ENCODE measurements at places on chromosomes 4 and X. TPM values are rescaled to one million over a fixed set of nuclear protein-coding genes. Genes with fewer than 3 reads are reported as not detected.

AMER1 gene
- 4.2 TPM for total RNA-seq

TRPC3 gene
- total RNA-seq = 0.67 TPM

PITX2 gene
- not detected for total RNA-seq

PLP1 gene
- total RNA-seq = 0.52 TPM

CCNA2 gene
- total RNA-seq = 8.8 TPM

NSG1 gene
- total RNA-seq = 2.4 TPM

KCNIP4 gene
- 0.11 TPM for total RNA-seq

CD40LG gene
- 0.74 TPM for total RNA-seq

CENPC gene
- total RNA-seq = 57.1 TPM

REST gene
- 36.4 TPM for total RNA-seq

CDX4 gene
- total RNA-seq = not detected

FDCSP gene
- total RNA-seq = 6.0 TPM

CPEB2 gene
- total RNA-seq = 29.9 TPM

MAGEC2 gene
- not detected for total RNA-seq

ABLIM2 gene
- 4.0 TPM for total RNA-seq

SYTL5 gene
- 0.83 TPM for total RNA-seq

MRFAP1 gene
- total RNA-seq = 193 TPM

USP17L21 gene
- not detected for total RNA-seq

AFF2 gene
- 13.0 TPM for total RNA-seq

SSX4 gene
- total RNA-seq = not detected

PPP4R3C gene
- total RNA-seq = not detected

RPS6KA6 gene
- total RNA-seq = 7.1 TPM

TRPC5OS gene
- not detected for total RNA-seq

TXK gene
- total RNA-seq = 9.1 TPM

DUSP9 gene
- total RNA-seq = 0.55 TPM

GAGE12F gene
- not detected for total RNA-seq

GPR78 gene
- total RNA-seq = not detected

CXCL10 gene
- total RNA-seq = 3.8 TPM

UGT2B17 gene
- not detected for total RNA-seq

RADX gene
- total RNA-seq = 9.2 TPM

FGFBP1 gene
- total RNA-seq = not detected

CCDC110 gene
- total RNA-seq = 1.8 TPM

P2RY10 gene
- 0.98 TPM for total RNA-seq

ADAM29 gene
- 0.06 TPM for total RNA-seq

ABCG2 gene
- 15.7 TPM for total RNA-seq

BCLAF3 gene
- total RNA-seq = 11.2 TPM

SPIN2B gene
- 13.3 TPM for total RNA-seq

PRR27 gene
- total RNA-seq = not detected

PAGE1 gene
- total RNA-seq = not detected

TMEM47 gene
- 16.7 TPM for total RNA-seq

RAB39B gene
- total RNA-seq = 0.83 TPM

HMGB3 gene
- 19.3 TPM for total RNA-seq

CXorf49B gene
- not detected for total RNA-seq
